ENCODE measurements at places on chromosomes 4 and X. TPM values are rescaled to one million over a fixed set of nuclear protein-coding genes. Genes with fewer than 3 reads are reported as not detected.

- ATAC-seq, result peak; percentile 1
These were observed 689 bp downstream of the METAP1 start for GRCh38 chr4:98996056-98996764.

GRCh38 chrX:40131654-40132337 lies 34.0 kb upstream of the BCOR start:
- ATAC-seq, result no peak

DNA sequence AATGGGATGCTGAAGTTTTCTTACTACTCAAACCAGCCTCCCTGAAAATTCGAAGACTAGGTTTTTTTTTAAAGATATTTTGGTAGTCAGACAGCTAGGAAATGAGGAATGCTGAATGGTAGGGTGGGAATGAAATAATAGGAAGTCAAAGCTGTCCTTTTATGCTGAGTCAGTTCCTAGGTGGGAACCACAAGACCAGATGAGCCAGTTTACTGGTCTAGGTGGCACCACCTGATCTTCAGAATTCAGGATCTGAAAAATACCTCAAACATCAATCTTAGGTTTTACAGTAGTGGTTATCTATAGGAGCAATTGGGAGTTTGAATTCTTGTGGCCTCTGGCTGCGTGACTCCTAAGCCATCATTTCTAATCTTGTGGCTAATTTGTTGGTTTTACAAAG lies 183.1 kb upstream of the GALNT7 start:
- no peak for ATAC-seq

DNA sequence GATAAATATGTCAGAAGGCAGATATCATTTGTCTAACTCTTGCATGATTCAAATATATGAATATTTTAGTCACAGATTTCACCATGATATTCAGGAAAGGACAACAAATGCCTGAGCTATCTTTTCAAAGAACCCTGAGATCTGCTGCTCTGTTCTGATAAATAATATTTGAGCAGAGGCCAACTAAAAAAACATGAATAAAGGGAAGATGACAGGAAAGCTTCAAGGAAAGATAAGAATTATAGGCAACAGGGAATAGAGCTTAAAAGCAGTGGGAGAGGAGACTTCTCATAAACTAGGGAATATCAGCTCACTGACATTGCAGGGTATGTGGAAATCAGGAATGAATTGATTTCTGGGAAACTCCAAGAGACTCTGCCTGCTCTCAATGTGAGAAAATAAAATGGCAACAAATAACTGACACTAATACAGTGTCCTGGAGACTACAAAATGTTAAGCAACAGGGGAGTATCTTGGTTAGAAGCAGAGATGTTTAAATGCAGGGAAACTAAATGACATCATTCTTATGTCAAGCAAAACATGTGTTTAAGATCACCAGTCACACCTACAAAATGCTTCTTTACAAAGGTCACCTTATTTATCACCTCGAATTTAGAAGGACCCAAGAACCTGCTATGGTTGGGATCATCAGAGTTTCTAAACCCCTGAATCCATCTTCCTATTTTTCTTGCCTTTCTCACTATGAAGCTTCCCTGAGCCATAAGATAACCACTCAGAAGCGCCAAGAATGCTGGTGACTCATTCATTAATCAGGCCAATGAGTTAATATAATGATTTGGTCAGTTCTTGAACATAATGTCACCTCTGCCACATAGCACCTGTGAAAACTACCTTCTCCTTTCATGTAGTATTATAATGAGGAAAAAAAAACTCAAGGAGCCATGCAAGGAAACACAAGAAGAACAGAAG lies 78.1 kb downstream of the NDST3 start:
- ATAC-seq, result peak; percentile 81

Gene PSAPL1
- 0.52 TPM for total RNA-seq

GRCh38 chr4:153808175-153808574 lies 19.3 kb upstream of the SFRP2 start:
- ATAC-seq, result no peak

- no peak for ATAC-seq
These were observed 32.5 kb downstream of the ETDB start for GRCh38 chrX:135087867-135088266.

DNA sequence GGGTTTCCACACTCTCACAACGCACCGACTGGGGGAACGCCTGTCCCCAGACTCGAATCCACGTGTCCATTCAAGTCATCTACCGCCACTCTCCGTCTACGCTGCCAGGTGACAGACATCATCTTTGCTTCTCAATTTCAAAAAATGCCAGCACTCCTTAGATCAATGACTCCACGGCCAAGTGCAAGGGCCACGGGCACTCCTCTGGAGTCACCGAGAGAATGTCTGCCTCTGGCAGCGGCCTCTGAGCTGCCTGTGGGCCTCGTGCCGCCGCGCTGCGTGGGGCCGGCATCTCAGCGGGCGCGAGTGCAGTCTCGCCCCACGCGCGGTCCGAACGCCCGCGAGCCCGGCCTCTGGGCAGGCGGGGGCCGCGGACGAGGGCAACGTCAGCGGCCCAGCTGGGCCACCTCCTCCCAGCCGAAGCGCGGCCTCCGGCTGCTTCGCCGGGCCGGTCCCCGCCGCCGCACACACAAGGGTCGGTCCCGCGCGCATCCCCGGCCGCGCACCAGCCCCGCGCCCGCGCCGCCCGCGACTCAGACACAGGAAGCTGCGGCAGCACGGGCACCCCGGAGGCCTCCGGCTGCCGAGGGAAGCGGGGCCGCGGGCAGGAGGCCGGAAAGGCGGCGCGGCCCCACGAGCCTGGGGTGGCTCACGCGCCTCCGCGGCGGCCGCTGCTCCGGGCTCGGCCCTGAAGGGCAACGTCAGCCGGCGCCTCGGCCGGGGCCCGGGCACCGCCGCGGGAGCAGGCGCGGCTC lies 450 bp downstream of the ACSL1 start:
- ATAC-seq, result peak; percentile 63

Gene ARMCX1
- total RNA-seq, result 32.1 TPM

GRCh38 chr4:148289740-148290139 lies 152.5 kb downstream of the NR3C2 start:
- ATAC-seq, result no peak

GRCh38 chr4:113503691-113504090 lies 257.8 kb downstream of the CAMK2D start:
- ATAC-seq, result no peak

DNA sequence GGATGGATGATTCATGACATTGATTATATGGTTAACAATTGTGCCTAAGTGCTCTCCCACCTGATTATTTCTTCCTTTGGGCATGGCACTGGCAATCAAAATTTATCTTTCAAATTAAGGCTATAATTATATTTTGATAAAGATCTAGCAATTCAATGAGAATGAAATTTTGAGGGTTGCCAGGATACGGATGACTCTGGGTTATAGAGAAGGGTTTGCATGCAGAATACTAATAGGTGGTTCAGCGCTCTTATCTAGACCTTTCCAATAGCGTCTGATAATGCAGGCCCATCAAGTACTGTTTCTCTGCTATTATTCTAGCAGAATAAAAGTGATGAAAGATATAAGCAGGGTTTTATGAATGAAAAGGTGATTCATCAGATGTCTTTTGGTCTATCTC lies 74.9 kb upstream of the SCML1 start:
- ATAC-seq, result no peak

Gene PNMA5
- 0.18 TPM for total RNA-seq

DNA sequence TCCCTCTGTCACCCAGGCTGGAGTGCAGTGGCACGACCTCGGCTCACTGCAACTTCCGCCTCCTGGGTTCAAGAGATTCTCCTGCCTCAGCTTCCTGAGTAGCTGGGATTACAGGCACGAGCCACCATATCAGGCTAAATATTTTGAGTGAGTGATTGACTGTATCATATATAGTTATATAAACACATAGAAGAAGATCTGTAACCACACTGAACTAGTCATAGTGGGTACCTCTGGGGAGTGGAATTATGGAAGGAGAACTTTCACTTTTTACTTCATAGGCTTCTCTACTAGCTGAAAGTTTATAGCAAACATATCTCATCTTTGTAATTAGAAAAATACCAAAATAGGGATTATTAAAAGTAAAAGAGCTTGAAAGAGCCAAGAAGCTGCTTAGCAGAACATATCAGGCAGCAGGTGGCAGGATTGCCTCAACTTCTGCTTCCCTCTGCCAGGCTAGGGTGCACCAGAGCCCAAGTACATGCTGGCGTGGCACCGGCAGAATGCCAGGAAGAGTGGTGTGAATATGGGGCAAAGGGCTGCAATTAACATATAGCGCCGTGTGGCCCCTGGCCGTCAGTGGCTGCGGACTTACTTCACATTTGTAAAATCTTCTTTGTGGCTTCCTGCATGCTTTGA lies 39.5 kb upstream of the CD40LG start:
- ATAC-seq, result peak; percentile 38

- peak; percentile 85 for ATAC-seq
These were observed 73.5 kb upstream of the RAP2C start for GRCh38 chrX:132292793-132293192.

- ATAC-seq, result no peak
These were observed 176.4 kb downstream of the SNCA start for GRCh38 chr4:89660444-89661172.

DNA sequence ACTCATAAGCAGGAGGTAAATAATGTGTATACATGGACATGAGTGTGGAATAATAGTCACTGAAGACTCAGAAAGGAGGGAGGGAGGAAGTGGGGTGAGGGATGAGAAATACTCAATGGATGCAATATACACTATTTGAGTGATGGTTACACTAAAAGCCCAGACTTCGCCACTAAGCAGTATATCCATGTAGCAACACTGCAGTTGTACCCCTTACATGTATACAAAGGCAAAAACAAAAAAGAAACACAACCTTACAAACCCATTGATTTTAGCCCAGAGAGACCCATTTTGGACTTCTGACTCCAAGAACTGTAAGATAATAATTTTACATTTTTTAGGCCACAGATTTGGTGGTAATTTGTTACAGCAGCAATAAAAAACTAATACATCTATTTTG lies 51.5 kb downstream of the VMA21 start:
- ATAC-seq, result no peak

Gene PI4K2B
- 3.4 TPM for total RNA-seq

DNA sequence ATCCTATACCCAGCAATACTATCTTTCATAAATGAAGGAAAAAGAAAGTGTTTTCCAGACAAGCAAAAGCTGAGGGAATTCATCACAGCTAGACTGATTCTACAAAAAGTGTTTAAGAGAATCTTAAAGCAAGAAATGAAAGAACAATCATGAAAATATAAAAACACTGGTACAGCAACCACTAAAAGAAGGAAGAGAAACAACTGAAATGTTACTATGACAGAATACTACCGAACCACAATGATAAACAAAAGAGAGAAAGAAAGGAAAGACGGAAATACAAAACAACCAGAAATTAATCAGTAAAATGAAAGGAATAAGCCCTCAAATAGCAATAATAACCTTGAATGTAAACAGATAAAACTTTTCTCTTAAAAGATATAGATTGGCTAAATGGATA lies 110.8 kb upstream of the AFF2 start:
- ATAC-seq, result no peak

DNA sequence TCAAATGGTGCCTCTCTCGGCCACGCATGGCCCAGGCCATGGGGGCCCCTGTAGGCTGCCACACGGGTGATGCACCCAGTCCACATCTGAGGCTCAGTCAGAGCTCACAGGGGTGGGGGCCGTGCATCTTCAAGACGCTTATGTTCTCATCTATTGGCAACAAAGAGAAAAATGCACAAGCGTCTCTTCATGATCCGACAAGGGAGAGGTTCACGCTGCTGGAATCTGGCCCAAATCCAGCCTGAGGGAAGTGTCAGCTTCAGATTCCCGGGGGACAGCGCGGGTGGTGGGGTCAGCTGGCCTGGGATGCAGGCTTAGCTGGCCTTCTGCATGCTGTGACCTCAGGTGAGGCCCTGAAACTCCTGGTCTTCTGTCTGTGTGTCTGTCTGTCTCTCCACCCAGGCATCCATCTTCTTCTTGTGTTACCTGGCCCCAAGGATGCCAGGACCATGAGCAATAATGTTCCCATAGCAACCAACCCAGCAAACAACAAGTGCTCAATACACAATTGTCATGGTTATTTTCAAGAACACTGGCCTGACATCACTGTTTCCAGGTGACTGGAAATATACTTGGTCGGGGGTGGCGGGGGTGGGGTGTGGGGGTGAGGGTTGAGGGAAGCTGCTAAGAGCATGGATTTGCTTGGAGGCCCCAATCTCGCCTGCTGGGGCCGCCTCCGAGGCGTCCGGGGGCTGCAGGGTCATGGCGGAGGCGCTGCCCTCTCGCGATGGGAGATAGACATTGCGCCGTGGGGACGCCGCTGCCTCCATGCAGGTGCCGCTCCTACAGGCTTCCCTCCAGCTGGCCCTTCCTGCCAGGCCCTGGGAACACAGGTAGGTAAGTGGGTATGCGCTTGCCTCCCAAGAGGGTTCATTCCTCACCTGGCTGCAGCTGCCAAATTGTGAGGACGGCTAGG lies 48.3 kb downstream of the ABLIM2 start:
- peak; percentile 62 for ATAC-seq

Gene SLC9B1
- total RNA-seq, result 11.8 TPM

Gene TRO
- total RNA-seq, result 3.7 TPM

Gene CWH43
- total RNA-seq, result not detected

Gene NXF3
- 0.06 TPM for total RNA-seq

DNA sequence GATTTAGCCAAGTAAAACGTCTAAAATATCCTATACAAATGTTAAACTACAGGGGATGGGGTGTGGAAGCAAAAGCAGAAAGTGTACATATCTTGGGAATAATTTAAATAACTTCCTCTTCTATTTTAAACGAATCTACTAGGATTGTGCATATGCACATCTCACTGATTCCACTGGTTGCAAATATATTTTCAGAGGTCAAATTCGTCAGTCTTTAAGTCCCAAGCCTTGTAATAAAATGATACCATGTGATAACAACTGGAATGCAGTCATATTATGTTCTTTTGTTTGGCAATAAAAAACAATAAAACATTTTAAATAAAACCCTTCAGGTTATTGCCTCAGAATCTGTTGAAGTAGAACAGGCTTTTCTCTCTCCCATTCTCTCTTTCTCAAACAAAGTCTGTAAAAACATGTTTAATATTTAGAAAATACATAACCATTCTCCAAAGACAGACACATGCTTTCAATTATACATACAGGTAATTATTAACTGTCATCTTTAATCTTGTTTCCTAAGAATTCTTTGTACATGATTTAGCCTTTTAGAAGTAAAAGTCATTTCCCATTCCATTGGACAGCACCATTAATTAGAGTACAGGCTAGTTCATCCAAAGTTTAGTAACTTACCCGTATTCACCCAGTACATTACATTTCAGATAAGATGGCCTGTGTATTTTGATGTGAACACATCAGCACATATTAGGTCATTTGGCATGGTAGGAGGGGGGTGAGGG lies 421.1 kb downstream of the PCDH7 start:
- peak; percentile 82 for ATAC-seq

DNA sequence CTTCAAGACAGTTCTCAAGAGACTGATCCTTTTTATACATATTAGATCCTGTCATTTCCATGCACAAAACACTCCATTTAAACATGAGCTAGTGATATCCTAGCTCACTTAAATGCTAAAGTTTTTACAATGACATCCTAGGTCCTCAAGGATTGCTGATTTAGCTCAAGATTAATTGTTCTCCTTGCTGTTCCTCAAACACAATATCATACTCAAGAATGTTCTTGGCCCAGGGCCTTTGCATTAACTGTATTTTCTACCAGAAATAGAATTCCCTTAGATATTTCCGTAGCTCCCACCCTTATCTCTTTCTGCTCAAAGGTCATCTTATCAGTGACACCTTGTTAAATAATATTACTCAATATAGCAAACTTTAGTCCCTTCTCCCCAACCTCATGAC lies 270.1 kb downstream of the GALNTL6 start:
- no peak for ATAC-seq

Gene FRAS1
- 0.59 TPM for total RNA-seq

- ATAC-seq, result no peak
These were observed 95.5 kb upstream of the KLHL13 start for GRCh38 chrX:118211891-118212816.

Gene SYN1
- total RNA-seq, result 0.73 TPM

Measured in motor neuron (in vitro differentiated cells).